ENCODE measurements at places on chromosomes 1 and 21.

GRCh38 chr1:38576241-38576640 lies 283.3 kb downstream of the RRAGC start:
- no peak for DNase-seq

DNA sequence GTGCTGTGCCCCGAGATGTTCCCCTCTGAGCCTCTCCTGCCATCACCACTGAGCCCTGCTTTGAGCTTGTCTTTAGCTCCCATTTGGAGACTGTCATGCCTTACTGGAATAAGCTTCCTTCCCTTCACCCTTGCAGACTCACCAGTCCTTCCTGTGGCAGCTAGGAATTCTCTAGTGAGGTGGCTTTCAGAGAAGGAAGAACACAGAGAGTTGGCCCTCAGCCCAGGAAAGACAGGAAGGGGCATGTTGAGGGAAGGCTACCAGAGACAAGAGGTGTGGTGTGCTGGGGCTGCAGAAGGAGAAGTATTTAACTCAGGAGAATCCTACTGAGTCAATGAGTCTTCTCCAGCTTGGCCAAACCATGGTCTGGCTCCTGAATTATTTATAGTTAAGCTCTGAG lies 76.3 kb downstream of the UCK2 start:
- no peak for DNase-seq

- DNase-seq, result no peak
Measured at GRCh38 chr1:7177438-7178146, 392.3 kb downstream of the CAMTA1 start.

DNA sequence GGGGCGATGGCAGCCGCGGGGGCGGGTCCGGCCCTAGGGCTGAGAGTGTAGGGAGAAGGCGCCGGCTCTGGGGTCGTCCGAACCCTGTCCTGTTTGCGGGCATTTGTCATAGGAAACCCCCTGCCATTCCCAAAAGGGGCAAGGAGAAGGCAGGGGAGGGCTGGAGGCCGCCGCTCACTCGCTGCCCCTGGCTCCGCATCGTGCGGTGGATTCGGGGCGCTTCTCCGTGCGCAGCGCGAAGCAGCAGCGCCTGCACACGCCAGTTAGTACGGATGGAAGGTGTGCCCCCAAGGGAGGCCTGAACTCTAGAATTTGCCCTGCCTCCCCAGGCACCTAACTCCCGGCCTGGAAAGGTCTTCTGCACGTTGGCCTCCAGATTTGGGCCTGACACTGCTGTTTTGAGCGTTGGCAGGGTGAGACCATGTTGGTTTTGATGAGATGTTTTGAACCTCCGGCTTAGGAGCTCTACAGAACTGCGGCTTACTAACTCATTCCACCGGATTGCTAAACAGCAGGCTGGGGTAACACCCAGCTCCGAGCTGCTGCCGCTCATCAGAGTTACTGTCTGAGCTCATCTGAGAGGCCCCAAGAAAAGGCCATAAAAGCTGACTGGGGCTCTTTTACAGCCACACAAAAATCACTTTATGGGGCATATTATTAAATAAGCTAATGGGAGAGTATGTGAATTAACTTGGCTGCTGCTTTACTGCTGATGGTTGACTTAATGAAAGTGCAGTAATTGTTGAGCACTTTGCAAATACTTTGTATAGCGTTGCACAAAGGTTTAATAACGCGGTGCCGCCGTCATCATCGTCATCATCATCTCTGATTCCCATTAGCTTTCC lies 987 bp downstream of the GPR137B start:
- DNase-seq, result no peak

DNA sequence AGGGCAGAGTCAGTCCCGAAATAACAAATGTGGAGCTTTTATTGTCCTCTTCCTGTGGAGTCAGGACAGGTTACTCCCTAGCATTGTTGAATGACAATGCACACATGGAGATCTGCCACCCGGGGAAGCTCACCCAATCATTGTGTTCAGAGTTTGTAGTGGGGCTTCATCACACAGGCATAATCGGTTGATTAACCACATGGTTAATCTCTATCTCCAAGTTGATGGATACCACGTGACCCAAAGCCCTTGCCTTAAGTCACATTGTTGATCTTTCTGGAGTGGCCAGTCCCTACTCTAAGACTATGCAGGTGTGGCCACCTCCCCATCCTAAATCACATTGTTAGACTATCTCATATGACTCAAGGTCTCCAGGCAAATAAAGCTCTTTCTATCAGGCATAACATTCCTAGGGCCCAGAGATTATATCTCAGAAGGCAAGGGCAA lies 2.6 kb upstream of the C1orf141 start:
- no peak for DNase-seq

- DNase-seq, result no peak
Measured at GRCh38 chr1:6116137-6116536, 64.0 kb downstream of the CHD5 start.

DNA sequence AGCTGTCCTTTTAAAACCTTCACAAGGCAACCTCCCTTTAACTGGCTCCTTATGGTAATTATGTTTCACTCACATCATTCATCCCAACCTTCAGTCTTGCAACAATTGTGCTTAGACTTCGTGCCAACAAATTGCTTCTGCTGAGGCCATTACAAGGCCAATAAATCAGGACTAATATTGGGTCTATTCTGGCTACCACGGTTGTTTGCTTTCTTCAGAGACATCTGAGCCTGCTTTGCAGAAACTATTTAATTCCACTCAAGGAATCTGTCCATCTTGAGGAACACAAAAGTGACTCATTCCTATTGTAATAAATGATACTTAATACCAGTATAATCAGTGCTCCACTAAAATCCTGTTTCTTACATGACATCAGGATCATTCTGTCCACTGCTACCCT lies 2.6 kb upstream of the GSTM4 start:
- no peak for DNase-seq

DNA sequence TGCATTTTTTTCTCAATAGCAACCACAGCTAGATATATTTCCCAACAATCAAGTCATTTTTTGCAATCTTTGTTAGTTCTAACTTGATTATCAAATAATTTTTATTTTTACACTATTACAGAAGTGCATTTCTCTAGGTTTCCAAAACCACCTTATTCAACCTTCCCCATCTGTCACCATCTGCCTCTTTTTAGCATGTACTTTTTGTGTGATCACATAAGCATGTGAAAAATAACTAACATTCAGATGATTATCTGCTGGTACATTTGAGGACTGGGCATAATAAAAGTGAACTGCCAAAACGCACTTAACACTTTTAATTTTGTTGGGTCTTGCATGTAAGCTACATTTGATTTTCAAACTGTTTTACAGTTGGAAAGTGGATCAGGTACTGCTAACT lies 291.5 kb downstream of the AKT3 start:
- no peak for DNase-seq

- DNase-seq, result no peak
Measured at GRCh38 chr1:194062962-194063361, 876.5 kb upstream of the B3GALT2 start.

- no peak for DNase-seq
Measured at GRCh38 chr1:89171067-89171438, 4.8 kb downstream of the GBP7 start.

DNA sequence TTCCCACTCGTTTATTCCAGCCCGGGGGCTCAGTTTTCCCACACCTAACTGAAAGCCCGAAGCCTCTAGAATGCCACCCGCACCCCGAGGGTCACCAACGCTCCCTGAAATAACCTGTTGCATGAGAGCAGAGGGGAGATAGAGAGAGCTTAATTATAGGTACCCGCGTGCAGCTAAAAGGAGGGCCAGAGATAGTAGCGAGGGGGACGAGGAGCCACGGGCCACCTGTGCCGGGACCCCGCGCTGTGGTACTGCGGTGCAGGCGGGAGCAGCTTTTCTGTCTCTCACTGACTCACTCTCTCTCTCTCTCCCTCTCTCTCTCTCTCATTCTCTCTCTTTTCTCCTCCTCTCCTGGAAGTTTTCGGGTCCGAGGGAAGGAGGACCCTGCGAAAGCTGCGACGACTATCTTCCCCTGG lies 716 bp downstream of the OLIG2 start:
- DNase-seq, result no peak

DNA sequence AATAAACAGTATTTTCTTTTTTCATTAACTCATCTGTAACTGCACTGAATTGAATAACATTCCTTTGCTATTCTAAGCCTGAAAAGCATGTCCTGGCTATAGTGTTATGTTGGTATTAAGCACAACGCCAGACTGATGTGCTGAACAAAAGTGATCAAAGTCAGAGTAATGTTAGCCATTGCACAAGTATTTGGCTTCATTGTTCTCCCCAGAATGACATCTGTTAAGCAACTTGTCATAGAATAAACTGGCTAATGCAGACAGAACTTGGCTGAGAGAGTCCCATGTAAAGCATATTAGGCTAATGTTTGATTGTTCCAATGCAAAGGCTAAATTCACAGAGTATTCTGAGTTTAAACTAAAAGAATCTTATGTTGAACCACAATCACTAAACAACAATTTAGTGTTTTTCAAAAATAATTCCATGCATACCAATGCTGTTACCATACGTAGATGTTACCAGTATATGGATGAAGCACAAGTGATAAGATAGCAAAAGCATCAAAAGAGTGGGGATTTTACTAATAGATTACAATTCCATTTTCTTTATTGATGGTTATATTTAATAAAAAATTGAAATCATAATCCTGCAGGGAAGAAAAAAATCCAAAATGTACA lies 235.3 kb upstream of the DMRTA2 start:
- no peak for DNase-seq

DNA sequence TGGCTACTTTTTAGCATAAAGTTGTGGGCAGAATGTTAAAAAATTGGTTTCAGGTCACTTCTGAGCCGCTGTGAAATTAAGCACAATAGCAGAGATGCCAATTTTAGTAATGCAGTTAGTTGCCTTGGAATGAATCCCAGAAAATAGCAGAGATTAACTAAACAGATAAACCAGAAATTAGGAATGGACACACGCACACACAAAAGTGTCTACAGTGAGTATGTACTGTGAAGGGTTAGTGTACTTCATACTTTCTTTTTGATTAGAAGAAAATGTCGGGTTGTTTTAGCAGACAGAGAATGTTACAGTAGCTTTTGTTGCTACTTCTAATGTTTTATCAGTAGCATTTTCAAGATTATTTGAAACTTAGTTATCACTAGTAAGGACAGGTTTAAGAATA lies 106.7 kb downstream of the LEPR start:
- no peak for DNase-seq
